T-helper 1 cell treated with Interleukin-12 subunit alpha and Interleukin-12 subunit beta and Interleukin-4 antibody, amounts not matched to agents 30 ng/mL and 1 ng/mL, for 36 hours (primary cell): ENCODE measurements at places on chromosomes 1 and 21. TPM values are rescaled to one million over a fixed set of nuclear protein-coding genes. Genes with fewer than 3 reads are reported as not detected.

BARHL2 gene
- not detected in 2 replicates for total RNA-seq

HSD3B2 gene
- total RNA-seq: not detected in 2 replicates

VSIG8 gene
- total RNA-seq: not detected in 2 replicates

PDC gene
- not detected in 2 replicates for total RNA-seq

PLEKHN1 gene
- total RNA-seq: 2.2 and 2.4 TPM in 2 replicates
